T-helper 9 cell (primary cell): ENCODE measurements at places on chromosomes 2 and 18.
A peak's percentile ranks its signal among the peaks of the same experiment; 100 is the strongest.

DNA sequence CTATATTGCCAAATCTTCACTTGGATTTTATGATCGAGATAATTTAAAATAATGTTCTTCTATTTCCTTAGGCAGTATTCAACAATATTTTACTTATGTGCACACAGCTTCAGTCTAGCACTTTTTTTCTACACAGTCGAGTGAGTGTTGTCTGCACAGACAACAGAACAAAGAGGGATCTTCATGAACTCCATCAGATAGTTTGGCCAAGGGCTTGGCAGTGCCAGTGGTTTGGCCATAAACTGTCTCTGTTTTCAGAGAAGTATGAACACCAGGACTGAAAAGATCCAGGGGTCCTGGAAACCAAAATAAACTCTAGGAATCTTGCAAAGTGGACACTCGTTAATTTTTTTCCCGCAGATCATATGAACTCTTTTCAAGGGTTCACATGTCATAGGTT, 547.3 kb downstream of the PLCL1 start:
- DNase-seq: no peak

- DNase-seq: no peak
These were observed 76.3 kb upstream of the GLS start for GRCh38 chr2:190804182-190804795.

GRCh38 chr18:45081566-45082181, 401.0 kb downstream of the SETBP1 start:
- DNase-seq: no peak

DNA sequence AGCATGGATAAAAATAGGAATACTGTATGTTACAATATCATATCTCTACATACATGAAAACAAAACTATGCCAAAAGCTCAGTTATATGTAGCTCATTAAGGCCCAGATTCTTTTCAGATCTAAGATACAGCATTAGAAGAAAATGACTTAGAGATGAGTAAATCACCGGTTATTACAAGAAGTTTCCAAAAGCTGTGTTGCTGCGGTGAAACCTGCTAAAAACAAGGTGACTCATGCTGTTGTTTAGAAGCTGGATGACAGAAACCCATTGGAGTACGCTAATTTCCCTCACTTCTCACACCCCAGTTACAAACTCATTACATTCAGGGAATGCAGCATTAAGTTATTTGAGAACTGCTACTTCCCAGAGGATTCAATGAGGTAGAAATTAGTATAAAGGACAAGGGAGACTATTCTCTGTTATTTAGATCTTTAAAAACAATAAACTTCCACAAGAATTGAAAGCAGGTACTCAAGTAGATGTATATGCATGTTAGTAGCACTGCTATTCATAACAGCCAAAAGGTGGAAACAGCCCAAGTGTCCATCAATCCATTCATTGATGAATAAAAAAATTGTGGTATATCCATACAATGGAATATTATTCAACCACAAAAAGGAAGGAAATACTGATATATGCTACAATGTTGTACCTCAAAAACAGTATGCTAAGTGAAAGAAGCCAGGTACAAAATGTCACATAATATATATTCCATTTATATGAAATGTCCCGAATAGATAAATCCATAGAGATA, 32.6 kb downstream of the RBKS start:
- DNase-seq: no peak

GRCh38 chr2:128606837-128607236, 288.2 kb upstream of the HS6ST1 start:
- DNase-seq: no peak

- DNase-seq: no peak
These were observed 130.1 kb downstream of the LNPK start for GRCh38 chr2:175872005-175872348.

DNA sequence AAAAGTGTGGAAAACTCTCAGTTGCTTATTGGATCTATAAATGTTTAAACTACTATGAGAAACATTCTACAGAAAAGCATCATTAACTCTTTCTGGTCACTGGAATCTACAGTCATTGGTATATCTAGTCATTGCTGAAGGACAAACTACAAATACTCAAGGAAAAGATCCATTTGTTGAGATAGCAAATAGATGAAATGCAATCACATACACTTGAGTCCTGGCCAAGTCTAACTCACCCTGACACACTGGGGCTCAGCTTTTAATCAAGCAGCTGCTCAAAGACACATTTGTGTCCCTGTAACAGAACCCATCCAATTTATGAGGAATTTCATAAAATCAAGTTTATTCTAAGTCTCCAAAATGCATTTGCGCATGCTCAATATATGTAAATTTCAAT, 68.7 kb downstream of the CDH2 start:
- no peak for DNase-seq

DNA sequence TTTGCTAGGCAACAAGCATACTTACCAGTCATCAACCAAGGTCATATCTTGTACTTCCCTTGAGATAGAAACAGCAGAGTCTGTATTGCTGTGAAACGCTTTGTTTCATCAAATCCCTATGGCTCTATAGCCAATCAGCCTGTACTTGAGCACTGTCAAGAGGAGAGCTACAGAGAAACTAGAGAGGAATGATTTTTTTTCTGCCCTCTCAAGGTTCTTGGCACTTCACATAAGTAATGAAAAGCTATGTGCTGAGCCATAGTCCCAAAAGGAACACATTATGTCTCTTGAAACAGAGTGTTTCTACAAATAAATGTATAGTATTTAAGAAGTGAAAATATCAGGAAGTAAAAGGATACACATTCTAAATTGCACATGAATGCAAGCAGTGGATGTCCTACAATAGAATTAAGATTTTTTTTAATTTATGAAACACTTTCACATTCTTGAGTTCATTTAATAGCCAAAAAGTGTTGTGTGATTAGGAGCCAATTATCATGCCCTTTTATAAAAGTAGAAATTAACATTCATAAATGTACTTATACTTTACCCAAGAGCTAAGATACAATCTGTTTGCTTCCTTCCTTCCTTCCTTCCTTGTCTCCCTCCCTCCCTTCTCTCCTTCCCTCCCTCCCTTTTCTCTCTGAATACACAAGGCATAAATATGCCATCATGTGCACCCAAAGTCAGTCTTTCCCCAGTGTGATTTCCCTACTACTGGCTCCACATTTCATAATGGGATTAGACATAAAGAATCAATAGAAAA, 131.8 kb downstream of the CSRNP3 start:
- DNase-seq: no peak

- no peak for DNase-seq
These were observed 195.1 kb downstream of the KCNE4 start for GRCh38 chr2:223247136-223247535.

- DNase-seq: no peak
These were observed 39.1 kb downstream of the ATOH8 start for GRCh38 chr2:85792783-85793441.

DNA sequence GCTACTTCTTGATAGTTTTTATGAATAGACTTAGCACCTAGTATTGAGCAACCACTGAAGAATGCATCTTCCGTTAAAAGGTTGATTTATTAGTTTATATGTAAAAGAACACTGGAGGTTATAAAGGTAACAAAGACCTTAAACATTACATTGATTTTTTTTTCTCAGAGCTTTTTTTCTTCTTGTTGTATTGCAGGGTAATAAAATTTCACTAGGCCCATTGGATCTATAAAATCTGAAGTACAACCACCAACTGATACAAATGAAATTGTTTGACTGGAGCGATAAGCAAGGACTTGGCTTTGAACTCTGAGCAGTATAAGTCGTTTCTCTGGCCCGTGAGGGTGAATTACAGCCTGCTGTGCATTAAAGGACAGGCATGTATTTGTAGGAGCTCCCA, 344.0 kb downstream of the LRRTM1 start:
- DNase-seq: no peak

- no peak for DNase-seq
These were observed 273.6 kb upstream of the NCKAP5 start for GRCh38 chr2:133841900-133842299.

- DNase-seq: no peak
These were observed 841.1 kb downstream of the TSN start for GRCh38 chr2:122596598-122596997.

DNA sequence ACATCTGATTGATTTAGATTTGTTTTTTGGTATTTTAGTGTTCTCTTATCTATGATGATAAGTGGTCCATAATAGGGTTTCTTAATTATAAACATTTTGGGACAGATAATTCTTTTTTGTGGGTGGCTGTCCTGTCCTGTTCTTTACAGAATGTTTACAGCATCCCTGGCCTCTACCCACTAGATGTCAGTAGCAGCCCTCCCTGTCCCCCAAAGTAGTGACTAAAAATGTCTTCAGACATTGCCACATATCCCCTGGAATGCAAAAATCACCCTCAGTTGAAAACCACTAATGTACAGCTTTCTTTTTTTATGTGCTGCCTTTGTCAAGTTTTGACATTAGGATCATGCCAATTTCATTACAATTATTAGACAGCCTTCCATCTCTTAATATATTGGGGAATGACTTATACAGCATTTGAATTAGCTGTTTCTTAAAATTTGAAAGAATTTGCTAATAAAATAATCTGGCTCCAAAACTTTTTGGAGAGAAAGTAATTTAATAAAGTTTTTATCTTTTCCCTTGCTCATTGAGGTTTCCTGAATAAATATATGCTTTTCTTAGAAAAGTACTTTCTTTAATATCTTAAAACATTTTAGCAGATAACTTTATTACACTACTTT, 19.5 kb downstream of the WIPF1 start:
- peak; percentile 31 for DNase-seq

DNA sequence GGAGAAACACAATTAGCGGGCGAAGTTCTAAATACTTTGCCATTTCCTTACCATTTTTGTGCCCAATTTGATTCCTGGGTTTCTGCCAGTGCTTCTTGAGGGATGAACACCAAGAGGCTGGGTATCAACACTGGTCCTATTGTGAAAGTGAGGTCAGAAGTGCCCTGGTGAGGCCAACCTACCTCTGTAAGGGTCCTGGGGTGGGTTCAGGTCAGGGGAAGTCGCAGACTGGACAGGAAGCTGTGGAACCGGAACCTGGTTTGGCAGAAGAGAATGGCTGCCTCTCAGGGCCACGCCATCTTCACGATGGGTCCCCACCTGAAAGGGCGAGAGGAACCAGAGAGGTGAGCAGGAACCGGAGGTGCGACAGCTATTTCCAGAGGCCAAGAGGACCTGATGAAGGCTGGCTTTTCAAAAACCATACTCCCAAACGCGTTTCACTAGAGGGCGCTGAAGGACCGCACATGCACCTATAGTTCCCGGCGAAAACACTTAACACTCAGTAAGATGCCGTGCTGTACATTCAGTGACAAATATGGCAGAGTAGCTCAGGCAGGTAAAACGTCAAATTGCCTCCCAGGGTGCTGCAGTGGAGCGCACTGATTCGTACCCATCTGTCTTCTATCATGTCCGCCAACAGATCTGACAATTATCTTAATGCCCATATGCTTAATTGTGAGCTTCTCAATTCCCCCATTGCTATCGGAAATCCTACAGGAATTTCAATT, 275.3 kb upstream of the CCDC68 start:
- DNase-seq: peak; percentile 0

- DNase-seq: no peak
These were observed 84.6 kb downstream of the COLEC12 start for GRCh38 chr18:415617-416612.

DNA sequence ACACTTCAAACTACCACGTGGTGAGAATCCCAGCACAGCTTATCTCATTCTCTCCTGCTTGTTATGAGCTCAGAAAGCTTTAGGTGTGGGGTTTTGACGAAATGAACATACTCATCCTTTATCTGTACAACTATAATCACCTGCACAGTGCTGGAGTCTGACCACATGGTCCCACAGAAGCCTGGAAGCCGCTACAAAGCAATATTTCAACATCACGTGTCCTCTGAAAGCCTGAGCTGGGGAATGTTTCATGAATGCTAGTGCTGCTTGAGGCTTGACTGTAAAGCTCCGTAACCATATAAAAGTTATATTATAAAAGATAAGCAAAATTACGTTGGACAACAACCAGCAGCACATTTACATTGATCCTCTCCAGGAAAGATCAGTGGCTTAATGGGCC, 43.9 kb downstream of the PIEZO2 start:
- DNase-seq: no peak

GRCh38 chr2:153819074-153819473, 52.6 kb upstream of the GALNT13 start:
- no peak for DNase-seq

DNA sequence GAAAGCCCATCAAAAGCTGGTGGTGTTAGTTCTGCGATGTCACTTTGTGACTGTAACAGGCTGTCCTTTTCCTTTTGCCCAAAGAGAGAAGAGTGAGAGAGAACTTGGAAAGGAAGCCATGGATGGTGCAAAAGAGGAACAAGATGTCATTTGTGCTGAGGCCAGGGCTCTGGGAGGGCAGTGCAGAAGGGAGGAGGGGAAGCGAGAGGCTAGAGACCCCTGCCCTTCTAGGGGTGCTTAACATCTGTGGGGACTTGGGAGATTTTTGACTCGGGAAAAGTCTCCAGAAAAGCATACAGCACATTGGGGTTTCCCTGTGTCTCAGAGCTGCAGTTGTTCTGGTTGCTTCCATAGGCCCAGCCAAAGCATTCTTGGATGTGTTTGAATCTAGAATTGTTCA, 49.6 kb downstream of the ZBTB7C start:
- DNase-seq: no peak

- no peak for DNase-seq
These were observed 96.3 kb downstream of the SH3RF3 start for GRCh38 chr2:109225170-109225782.

GRCh38 chr2:55954306-55955035, 30.9 kb upstream of the EFEMP1 start:
- no peak for DNase-seq

- no peak for DNase-seq
These were observed 55.1 kb downstream of the AOX1 start for GRCh38 chr2:200640901-200641300.

- no peak for DNase-seq
These were observed 179.6 kb downstream of the BARD1 start for GRCh38 chr2:214629875-214630274.

DNA sequence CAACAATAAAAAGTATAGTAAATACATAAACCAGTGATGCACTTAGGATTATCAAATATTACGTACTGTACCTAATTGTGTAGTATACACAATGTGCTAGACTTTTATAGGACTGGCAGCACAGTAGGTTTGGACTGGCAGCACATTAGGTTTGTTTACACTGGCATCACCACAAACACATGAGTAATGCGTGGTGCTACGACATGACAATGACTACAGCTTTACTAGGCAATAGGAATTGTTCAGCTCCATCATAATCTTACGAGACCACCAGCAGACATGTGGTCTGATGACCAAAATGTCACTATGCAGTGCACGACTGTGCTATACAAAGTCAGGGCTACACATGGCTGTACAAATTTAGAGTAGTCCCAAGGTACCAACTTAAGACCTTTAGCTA, 2.3 kb downstream of the MBOAT2 start:
- no peak for DNase-seq

GRCh38 chr2:189880832-189881492, 96.7 kb downstream of the PMS1 start:
- DNase-seq: no peak

DNA sequence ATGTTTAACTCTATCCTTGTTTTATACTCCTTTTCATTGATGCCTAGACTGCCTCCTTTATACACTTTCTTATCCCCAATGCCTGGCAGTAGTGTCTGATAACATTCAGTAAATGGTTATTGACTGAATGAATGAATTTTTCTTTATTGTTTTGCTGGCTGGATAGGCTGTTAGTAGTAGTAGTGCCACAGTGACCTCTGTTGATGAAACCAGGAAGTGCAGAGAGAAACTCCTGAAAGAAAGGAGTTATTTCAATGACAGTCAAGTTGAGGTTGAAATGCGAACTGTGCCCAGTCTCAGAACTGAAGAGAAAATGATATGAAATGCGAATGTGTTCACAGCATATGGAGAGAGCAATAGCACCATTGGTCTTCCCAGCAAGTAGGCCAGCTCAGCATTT, 26.8 kb upstream of the SLC9A2 start:
- no peak for DNase-seq
